ENCODE measurements at places on chromosomes 7 and 10.

- no peak for DNase-seq
These were observed 116.5 kb downstream of the ZMIZ1 start for GRCh38 chr10:79185067-79185774.

GRCh38 chr7:39808796-39809481, 141.1 kb upstream of the CDK13 start:
- no peak for DNase-seq

- peak; percentile 94 for DNase-seq
These were observed 196.8 kb downstream of the SKAP2 start for GRCh38 chr7:26667514-26668133.

- peak; percentile 88 for DNase-seq
These were observed 95.8 kb upstream of the CACUL1 start for GRCh38 chr10:118850418-118851061.

DNA sequence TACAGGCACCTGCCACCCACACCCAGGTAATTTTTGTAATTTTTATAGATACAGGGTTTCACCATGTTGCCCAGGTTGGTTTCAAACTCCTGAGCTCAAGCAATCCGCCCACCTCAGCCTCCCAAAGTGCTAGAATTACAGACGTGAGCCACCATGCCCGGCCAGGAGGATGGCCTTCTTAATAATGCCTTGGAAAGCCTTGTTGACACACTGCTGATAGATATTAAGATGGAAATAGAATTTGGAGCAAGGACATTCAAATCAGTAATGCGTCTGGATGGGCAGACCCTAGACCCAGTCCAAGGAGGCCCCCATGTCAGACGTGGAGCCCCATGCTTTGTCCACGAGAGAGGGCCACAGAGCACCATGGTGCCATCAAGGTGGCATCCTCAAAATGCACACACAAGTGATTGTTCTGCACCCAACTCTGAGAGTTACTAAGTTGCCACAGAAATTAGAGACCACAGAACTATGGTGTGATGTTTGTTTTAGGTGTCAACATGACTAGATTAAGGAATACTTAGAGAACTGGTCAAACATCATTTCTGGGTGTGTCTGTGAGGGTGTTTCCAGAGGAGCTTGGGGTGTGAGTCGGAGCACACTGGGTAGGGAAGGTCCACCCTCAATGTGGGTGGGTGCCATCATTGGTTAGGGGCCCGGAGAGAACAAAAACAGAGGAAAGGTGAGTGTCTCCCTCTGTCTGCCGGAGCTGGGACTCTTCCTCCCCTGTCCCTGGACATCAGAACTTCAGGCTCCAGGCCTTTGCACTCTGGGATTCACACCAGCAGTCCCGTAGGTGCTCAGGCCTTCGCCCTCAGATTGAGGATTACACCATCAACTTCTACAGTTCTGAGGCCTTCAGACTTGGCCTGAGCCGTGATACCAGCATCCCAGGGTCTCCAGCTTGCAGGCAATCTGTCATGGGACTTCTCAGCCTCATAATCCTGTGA, 34.5 kb downstream of the EBF3 start:
- DNase-seq: no peak

- no peak for DNase-seq
These were observed 169.2 kb downstream of the CTTNBP2 start for GRCh38 chr7:117704063-117704462.

DNA sequence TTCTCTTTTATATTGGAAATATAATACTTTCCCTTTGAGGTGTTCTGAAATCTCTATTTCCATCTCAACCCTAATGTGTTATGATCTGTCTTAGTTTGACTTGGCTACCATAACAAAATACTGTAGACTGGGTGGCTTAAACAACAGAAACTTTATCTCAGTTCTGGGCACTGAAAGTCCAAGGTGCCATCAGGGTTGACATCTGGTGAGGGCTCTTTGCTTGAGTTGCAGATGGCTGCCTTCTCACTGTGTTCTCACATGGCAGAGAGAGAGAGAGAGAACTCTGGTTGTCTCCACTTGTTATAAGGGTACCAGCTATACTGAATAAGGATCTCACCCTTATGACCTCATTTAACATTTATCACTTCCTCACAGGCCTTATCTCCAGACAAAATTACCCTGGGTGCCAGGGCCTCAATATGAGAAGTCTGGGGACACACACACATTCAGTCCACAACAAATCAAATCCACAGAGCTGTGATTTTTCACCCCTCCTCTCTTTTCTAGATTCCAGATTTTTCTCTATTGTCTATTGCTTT, 104.5 kb downstream of the SRI start:
- no peak for DNase-seq

DNA sequence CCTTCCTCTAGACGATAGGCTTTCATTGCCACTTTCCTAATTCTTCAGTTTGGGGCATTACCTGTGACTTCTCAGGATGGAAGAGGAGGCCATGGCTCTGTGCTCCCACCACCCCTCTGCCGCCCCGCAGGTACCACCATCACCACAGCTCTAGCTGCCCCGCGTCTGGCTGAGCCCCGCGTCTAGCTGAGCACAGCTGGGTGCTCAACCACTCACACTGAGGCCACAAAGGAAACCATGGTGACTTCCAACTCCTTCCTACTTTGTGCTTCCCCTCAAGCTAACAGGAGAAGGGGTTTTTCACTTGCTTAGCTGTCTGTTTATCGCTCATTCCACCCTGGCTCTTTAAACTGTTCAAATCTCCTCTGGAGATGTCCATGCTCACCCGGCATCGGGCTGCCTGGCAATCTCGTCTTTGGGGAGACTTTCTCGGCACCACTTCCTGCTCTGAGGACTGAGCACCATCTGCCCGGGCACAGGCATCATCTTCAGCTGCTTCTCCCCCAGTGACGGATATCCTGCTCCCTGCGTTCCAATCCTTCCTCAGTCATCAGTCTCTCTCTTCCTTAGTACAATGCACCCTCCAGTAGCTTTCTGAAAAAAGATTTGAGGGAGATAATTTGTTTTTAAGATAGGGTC, 59.4 kb downstream of the MAD1L1 start:
- no peak for DNase-seq

GRCh38 chr7:16136896-16137295, 284.4 kb downstream of the CRPPA start:
- DNase-seq: no peak

DNA sequence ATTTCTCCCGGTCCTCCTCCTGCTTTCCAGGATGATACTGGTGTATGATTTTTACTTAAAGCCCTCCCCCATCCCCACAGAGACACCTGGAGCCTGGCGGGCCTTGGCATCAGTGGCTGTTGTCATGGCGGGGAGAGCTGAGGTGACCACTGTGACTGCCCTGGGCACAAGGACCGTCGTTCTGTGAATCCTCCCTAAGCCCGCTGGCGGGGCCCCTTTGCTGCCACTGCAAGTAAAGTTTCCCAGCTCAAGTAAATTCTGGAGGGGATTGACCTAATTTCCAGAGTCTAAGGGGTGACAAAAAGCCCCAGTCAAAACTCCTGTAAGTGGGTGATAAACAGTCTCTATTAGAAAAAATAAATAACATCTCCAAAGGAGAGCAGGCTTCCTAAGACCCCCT, 393.2 kb upstream of the PODXL start:
- no peak for DNase-seq

DNA sequence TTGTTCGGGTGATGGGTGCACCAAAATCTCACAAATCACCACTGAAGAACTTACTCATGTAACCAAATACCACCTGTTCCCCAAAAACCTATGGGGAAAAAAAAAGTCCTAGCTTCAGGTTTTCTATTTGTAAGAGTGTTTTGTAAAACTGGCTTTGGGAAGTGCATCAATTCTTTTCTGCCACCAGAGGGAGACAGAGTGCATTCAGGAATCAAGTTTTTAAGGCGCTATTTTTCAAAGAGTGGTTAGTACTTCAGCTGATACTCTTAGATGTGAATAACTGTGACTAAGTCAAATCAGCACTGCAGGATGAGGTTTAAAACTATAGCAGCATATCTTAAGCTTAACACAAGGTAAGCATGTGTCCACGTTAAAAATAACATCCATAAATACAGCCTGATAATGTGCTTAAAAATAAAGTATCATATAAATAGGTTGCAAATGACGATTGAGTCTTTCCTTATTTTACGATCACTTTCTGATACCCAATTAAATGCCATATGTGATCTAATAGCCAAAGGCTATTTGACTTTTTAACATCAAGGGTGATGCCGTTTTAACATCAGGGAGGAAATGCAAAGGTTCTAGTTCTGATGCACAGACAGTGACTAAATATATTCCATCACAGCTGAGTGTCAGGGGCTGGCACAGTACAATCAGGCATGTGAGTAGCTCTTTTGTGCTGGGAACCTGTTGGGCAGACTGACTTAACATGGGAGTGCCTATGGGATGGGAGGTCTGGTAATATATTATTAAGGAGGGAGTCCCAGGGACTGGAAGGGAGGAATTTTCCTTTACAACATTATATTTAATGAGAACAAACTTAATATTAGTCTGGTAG, 10.6 kb upstream of the LYZL2 start:
- peak; percentile 61 for DNase-seq

DNA sequence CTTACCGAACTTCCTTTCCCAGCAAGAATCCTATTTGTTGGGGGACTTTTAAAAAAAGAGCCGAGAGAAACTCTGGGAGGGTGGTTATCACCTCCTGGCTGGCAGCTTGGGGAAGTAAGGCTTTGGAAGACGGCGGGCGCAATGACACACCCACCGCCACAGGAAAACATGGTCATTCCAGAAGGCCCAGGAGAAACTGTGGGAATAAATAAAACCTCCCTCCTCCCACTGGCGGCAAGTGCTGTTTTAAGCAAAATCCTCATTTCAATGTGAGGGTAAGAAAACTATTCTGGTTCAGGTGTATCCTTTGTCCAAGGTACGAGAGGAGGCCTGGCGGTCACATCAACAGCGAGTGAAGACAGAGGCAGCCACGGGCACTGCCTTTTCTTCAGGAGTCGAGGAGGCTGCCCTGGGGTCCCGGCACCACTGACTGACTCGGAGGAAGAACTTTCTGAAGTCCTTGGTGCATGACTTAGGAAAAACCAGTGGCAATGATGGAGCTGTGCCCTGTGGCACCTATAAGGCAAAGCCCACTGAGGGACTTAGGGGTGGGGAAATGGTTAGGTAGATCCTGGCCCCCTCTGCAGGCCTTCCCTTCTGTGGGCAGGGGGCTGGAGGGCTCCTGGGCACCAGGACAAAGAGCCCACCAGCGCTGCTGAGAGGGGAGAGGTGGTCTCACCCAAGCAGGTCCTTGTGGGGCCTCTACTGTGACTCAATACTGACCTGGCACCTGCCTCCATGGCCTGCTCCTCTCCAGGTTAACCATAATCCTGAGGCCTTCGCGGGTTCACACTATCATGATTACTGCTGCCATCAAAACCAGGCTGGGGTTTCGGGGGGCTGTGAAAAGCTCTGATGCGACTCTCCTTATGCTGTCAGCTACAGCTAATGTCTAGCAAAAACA, 21.4 kb downstream of the DNAJB12 start:
- DNase-seq: no peak

GRCh38 chr10:130721971-130722370, 585.8 kb downstream of the GLRX3 start:
- no peak for DNase-seq

DNA sequence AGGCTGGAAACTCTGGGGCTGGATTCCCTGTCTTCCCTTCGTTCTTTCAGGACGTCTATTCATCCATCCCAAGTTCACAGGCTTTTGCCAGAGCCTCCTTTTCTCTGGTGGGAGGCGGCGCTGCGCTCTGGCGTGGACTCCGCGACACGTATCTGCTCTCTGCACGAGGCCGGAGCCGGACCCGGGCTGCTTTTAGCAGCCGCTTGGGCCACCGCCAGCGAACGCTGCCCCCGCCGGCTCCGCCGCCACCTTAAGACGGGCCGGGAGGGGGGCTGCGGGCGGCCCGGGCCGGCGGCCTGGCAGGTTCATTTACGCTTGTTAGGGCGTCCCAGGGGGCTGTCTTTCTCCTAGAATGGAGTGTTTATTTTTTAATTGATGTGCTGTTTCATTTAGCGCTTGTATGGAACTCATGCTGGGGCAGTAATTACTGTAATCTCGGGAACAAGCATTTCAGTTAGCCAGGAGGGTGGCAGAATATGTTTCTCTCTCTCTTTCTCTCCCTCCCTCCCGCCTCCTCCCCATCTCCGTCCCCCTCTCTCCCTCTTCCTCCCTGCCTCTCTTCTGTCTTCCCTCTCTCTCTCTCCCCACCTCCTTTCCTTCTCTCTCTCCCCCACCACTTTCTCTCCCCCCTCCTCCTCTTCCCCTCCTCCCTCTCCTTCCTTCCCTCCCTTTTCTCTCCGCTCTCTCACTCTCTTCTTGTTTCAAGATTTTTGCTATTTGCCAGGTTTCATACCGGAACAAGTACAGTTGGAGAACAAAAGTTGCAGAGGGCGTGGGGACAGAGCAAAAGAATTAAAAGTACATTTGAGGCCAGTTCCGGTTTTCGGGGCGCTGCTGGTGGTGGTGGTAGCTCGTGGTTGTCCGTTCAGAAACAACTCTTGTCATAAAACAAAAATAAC, 1.3 kb upstream of the FZD8 start:
- DNase-seq: no peak

DNA sequence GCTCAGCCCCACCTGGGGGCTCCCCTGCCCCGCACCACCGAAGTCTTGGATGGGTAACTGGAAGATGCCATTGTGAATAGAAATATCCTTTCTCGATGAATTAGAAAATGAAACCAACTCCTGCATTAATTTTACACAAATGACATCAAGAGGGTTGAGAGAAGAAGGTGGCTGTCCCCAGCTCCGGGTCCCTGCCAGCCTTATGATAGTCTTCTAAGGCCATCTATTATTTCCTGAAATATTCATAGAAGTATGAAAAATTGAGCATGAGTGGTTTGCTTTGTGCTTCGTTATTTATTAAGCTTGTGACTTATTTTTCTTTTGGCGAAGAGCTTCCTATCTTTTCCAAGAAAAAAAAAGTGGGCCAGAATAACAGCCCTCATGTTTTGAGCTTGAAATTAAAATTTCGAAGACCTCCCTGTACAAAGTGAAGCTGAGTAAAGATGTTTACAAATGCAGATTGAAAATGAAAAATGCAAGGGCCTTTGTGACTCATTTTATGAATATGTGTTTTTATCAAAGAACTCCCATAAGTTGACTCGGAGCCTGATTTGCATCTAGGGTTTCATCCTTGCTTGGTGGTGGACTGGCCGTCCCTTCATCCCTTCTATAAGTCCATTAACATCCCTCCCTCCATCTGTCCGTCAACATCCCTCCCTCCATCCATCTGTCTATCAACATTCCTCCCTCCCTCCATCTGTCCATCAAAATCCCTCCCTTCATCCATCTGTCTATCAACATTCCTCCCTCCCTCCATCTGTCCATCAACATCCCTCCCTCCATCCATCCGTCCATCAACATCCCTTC, 20.5 kb upstream of the CFAP46 start:
- DNase-seq: no peak

GRCh38 chr7:151415375-151416105, 5.7 kb upstream of the WDR86 start:
- DNase-seq: no peak
